Tibial nerve (tissue), 4 donors: ENCODE measurements at places on chromosomes 11 and 22. TPM values are rescaled to one million over a fixed set of nuclear protein-coding genes. Genes with fewer than 3 reads are reported as not detected.

ANGPTL5 gene
- total RNA-seq = 0.60 TPM

DNA sequence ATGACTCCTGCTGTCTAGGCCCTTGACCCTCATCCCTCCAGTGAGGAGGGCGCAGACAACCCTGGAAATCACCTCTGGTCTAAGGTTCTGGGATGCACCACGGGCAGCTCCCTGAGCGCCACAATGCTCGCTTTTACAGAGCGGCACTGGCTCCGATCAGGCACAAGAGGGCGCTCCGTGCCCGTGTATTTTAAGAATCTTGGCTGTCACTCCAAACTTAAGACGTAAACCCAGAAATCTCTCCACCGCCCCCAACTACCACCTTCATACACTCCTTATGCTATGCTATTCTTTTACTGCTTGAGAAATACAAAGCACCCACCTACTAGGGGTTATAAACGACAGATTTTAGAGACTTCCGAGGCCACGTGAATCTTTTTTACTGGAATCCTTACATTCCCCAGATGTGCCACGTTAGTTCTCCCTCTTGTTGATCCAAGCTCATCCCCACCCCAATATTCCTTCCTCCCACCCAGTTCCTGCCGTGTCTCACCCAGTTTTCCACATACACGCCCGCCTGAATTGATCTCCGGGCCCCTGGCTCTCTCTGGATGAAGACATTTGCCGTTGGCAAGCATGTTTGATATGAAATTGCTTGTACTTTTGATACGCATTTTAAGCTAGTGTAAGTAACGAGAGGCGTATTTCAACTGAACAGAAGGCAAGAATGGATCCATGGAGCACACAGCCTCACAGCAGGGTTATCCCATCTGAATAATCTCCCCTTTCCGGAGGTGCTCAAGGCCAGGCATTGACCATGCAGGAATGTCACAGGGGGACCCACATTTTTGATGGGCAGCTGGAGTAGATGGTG is 453.5 kb downstream of the OPCML start:
- no peaks in the 10 kb centered on the region for H3K36me3 ChIP-seq
- no peak overlapping the region for H3K4me3 ChIP-seq
- H3K27ac ChIP-seq = no peak overlapping the region

SBF2 gene
- total RNA-seq = 104 TPM

GRCh38 chr11:57378186-57378585 is 2.8 kb downstream of the PRG3 start:
- no peak overlapping the region for H3K4me3 ChIP-seq
- no peak for DNase-seq
- no peak overlapping the region for H3K27ac ChIP-seq

DNA sequence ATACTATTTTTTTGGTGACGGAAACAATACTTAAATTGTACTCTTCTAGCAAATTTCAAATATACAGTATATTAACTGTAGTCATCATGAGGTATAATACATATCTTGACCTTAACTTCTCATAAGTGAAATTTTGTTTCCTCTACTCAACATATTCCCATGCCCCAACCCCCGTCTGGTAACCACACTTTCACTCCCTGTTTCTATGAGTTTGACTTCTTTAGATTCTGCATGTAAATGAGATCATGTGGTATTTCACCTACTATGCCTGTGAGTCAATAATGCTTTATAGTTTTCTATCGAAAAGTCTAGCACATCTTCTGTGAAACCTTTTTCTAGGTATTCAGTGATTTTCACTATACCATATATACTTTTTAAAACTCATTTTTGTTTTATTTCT is 663.2 kb downstream of the CNTN5 start:
- no peak overlapping the region for H3K4me3 ChIP-seq
- DNase-seq = no peak
- H3K4me1 ChIP-seq = no peaks in the 10 kb centered on the region
- no peak overlapping the region for H3K27ac ChIP-seq
- H3K36me3 ChIP-seq = no peaks in the 10 kb centered on the region
- no peaks in the 10 kb centered on the region for H3K27me3 ChIP-seq

DRD4 gene
- 0.90 TPM for total RNA-seq

KDELR3 gene
- 18.0 TPM for total RNA-seq

GRCh38 chr11:126669416-126669815 is 313.9 kb downstream of the ST3GAL4 start:
- H3K27ac ChIP-seq = no peak overlapping the region
- no peaks in the 10 kb centered on the region for H3K36me3 ChIP-seq
- H3K4me3 ChIP-seq = no peak overlapping the region
- no peaks in the 10 kb centered on the region for H3K4me1 ChIP-seq
- DNase-seq = no peak
- no peaks in the 10 kb centered on the region for H3K27me3 ChIP-seq

TMEM191B gene
- total RNA-seq = 2.4 TPM

TUBA8 gene
- total RNA-seq = 5.0 TPM

GRAMD1B gene
- 31.2 TPM for total RNA-seq

GRCh38 chr11:118921121-118921928 is 4.4 kb downstream of the BCL9L start:
- peak overlapping the region; percentile 83 for H3K4me3 ChIP-seq
- peaks cover 73% of the 10 kb centered on the region for H3K4me1 ChIP-seq
- DNase-seq = peak; percentile 68
- H3K36me3 ChIP-seq = no peaks in the 10 kb centered on the region
- no peaks in the 10 kb centered on the region for H3K27me3 ChIP-seq
- H3K27ac ChIP-seq = peak overlapping the region; percentile 88

- H3K27ac ChIP-seq = no peak overlapping the region
- H3K4me3 ChIP-seq = no peak overlapping the region
- H3K4me1 ChIP-seq = peaks cover 3% of the 10 kb centered on the region
- no peak for DNase-seq
These were observed 1.6 kb downstream of the MMP27 start for GRCh38 chr11:102703826-102704493.

GRCh38 chr11:83540112-83540675 is 254.0 kb upstream of the CCDC90B start:
- no peaks in the 10 kb centered on the region for H3K4me1 ChIP-seq
- H3K4me3 ChIP-seq = no peak overlapping the region
- H3K36me3 ChIP-seq = no peaks in the 10 kb centered on the region
- no peak overlapping the region for H3K27ac ChIP-seq

CEP126 gene
- 6.6 TPM for total RNA-seq

DNA sequence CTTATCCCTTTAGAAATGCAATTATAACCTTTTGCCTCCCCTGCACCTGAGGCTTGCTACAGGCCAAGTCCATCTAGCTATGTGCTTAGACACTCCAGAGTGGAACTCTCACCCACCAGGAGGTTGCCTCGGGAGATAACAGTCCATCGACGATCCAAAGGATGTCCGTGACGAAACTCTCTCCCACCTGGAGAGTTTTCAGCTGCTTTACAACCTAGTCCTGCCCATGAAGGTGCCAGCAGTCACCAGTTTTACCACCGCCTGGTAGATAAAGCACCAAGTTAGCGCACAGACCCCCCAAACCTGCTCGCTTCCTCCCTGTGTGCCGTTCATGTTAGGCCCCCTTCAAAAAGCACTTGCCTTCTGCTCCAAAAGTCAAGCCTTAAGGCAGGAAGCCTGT is 53.1 kb upstream of the SHISAL1 start:
- no peak for DNase-seq
- peaks cover 25% of the 10 kb centered on the region for H3K4me1 ChIP-seq
- H3K27ac ChIP-seq = no peak overlapping the region
- H3K27me3 ChIP-seq = no peaks in the 10 kb centered on the region
- no peak overlapping the region for H3K4me3 ChIP-seq

PRR33 gene
- not detected for total RNA-seq

- H3K4me1 ChIP-seq = no peaks in the 10 kb centered on the region
- no peak overlapping the region for H3K4me3 ChIP-seq
- no peaks in the 10 kb centered on the region for H3K27me3 ChIP-seq
- no peak for DNase-seq
These were observed 538.3 kb downstream of the OPCML start for GRCh38 chr11:132993991-132994502.

DNA sequence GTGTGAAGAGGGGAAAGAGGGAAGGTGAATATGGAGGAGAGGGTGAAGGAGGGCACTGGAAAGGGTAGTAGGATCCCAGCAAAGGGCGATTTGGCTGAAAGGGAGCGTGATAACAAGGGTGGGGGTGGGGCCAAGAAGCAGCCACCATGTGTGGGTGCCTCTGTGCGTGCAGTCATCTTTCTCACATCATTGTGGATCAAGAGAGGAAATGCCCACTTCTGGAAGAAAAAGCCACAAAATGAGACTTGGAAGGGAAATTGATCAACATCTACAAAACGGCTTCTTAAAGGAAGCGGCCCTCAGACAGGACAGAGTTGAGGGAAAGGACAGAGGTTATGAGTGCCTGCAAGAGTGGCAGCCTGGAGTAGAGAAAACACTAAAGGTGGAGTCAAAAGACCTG is 1.2 kb upstream of the CXCR5 start:
- H3K36me3 ChIP-seq = no peaks in the 10 kb centered on the region
- H3K27ac ChIP-seq = no peak overlapping the region
- H3K4me1 ChIP-seq = peaks cover under 1% of the 10 kb centered on the region
- H3K27me3 ChIP-seq = no peaks in the 10 kb centered on the region
- no peak overlapping the region for H3K4me3 ChIP-seq

DNA sequence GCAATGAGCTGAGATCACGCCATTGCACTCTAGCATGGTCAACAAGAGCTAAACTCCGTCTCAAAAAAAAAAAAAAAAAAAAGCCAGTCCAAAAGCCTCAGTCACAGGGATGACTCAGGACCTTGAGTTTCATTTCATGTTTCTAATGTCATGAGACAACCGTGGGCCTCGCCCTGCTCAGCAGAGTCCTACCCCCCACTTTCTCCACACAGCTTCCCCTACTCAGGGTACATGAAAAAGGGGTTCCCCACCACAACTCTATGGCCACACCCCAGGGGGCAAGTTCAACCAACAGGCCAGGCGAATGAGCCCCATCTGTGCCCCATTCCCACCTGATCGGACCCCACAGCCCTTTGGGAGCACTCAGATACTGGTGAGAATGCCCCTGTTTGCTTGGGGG is 24.3 kb upstream of the ADA2 start:
- DNase-seq = no peak
- no peak overlapping the region for H3K27ac ChIP-seq
- no peaks in the 10 kb centered on the region for H3K4me1 ChIP-seq
- no peaks in the 10 kb centered on the region for H3K36me3 ChIP-seq
- H3K4me3 ChIP-seq = no peak overlapping the region

MS4A4A gene
- total RNA-seq = 39.5 TPM

GRCh38 chr11:1052133-1053011 is 15.9 kb upstream of the MUC6 start:
- H3K4me1 ChIP-seq = no peaks in the 10 kb centered on the region
- H3K4me3 ChIP-seq = no peak overlapping the region
- no peak overlapping the region for H3K27ac ChIP-seq
- H3K27me3 ChIP-seq = no peaks in the 10 kb centered on the region
- no peaks in the 10 kb centered on the region for H3K36me3 ChIP-seq

DNA sequence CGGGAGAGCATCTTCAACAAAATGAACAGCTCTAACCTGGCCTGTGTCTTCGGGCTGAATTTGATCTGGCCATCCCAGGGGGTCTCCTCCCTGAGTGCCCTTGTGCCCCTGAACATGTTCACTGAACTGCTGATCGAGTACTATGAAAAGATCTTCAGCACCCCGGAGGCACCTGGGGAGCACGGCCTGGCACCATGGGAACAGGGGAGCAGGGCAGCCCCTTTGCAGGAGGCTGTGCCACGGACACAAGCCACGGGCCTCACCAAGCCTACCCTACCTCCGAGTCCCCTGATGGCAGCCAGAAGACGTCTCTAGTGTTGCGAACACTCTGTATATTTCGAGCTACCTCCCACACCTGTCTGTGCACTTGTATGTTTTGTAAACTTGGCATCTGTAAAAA is 109.9 kb downstream of the ARHGAP8 start:
- no peaks in the 10 kb centered on the region for H3K4me1 ChIP-seq
- no peak overlapping the region for H3K27ac ChIP-seq
- H3K36me3 ChIP-seq = peaks cover 24% of the 10 kb centered on the region
- no peaks in the 10 kb centered on the region for H3K27me3 ChIP-seq

- H3K4me3 ChIP-seq = no peak overlapping the region
- H3K27me3 ChIP-seq = no peaks in the 10 kb centered on the region
These were observed 1447.1 kb downstream of the FAM181B start for GRCh38 chr11:81286550-81286949.

GRCh38 chr11:111047374-111047773 is 198.2 kb upstream of the POU2AF2 start:
- no peak overlapping the region for H3K27ac ChIP-seq
- no peak overlapping the region for H3K4me3 ChIP-seq
- H3K27me3 ChIP-seq = no peaks in the 10 kb centered on the region
- no peak for DNase-seq

MUC2 gene
- not detected for total RNA-seq

POGLUT3 gene
- total RNA-seq = 19.8 TPM

GRCh38 chr11:12377824-12378593 is 638 bp downstream of the PARVA start:
- peak overlapping the region; percentile 93 for H3K27ac ChIP-seq
- peak overlapping the region; percentile 60 for H3K4me3 ChIP-seq
- H3K4me1 ChIP-seq = no peaks in the 10 kb centered on the region
- H3K27me3 ChIP-seq = no peaks in the 10 kb centered on the region
- peak; percentile 52 for DNase-seq

SELENOM gene
- total RNA-seq = 601 TPM

- DNase-seq = no peak
- H3K4me3 ChIP-seq = no peak overlapping the region
- no peak overlapping the region for H3K27ac ChIP-seq
- no peaks in the 10 kb centered on the region for H3K36me3 ChIP-seq
These were observed 17.8 kb upstream of the CCDC179 start for GRCh38 chr11:22878039-22878438.

- H3K4me1 ChIP-seq = no peaks in the 10 kb centered on the region
- no peak overlapping the region for H3K4me3 ChIP-seq
- no peak overlapping the region for H3K27ac ChIP-seq
- DNase-seq = no peak
- no peaks in the 10 kb centered on the region for H3K27me3 ChIP-seq
These were observed 77.1 kb upstream of the OR9Q1 start for GRCh38 chr11:57946628-57947027.

- no peak overlapping the region for H3K27ac ChIP-seq
- DNase-seq = no peak
- H3K36me3 ChIP-seq = no peaks in the 10 kb centered on the region
- H3K4me3 ChIP-seq = no peak overlapping the region
- H3K27me3 ChIP-seq = no peaks in the 10 kb centered on the region
These were observed 5.6 kb downstream of the STARD10 start for GRCh38 chr11:72788241-72788640.

- H3K27ac ChIP-seq = no peak overlapping the region
- no peaks in the 10 kb centered on the region for H3K36me3 ChIP-seq
- H3K4me1 ChIP-seq = peaks cover 17% of the 10 kb centered on the region
- H3K27me3 ChIP-seq = no peaks in the 10 kb centered on the region
- H3K4me3 ChIP-seq = no peak overlapping the region
These were observed 29.7 kb downstream of the ZFTA start for GRCh38 chr11:63738720-63739360.

- no peaks in the 10 kb centered on the region for H3K4me1 ChIP-seq
- H3K27ac ChIP-seq = no peak overlapping the region
- no peak for DNase-seq
- no peaks in the 10 kb centered on the region for H3K36me3 ChIP-seq
- H3K4me3 ChIP-seq = no peak overlapping the region
These were observed 676.8 kb downstream of the NTM start for GRCh38 chr11:132047167-132047566.

GRCh38 chr11:122922893-122923292 is 40.3 kb downstream of the JHY start:
- H3K27ac ChIP-seq = no peak overlapping the region
- no peaks in the 10 kb centered on the region for H3K27me3 ChIP-seq
- DNase-seq = no peak
- no peak overlapping the region for H3K4me3 ChIP-seq

POU2AF2 gene
- 2.4 TPM for total RNA-seq
